Esophagus muscularis mucosa (tissue), 4 donors: ENCODE measurements at places on chromosomes 4 and X.
A peak's percentile ranks its signal among the peaks of the same experiment; 100 is the strongest.

DNA sequence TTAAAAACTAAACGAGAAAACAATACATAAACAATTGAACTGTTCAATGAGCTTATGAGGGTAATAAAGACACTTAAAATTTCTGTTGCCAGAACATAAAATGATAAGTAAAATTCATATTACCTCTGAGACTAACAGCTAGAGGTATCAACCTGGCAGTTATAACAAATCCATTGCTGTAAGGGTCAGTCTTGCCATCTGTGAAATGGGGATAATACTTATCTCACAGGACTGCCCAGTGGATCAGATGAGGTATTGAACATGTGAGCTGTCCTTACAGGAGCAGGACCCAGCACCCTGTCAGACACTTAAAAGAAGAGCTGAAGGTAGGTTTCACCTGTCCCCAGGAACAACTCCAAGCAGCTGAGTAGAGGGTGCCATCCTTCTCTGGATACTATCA lies 2.5 kb downstream of the TCEAL3 start:
- no peaks in the 10 kb centered on the region for H3K4me1 ChIP-seq
- no peak for DNase-seq
- H3K27me3 ChIP-seq: no peaks in the 10 kb centered on the region
- no peaks in the 10 kb centered on the region for H3K36me3 ChIP-seq

DNA sequence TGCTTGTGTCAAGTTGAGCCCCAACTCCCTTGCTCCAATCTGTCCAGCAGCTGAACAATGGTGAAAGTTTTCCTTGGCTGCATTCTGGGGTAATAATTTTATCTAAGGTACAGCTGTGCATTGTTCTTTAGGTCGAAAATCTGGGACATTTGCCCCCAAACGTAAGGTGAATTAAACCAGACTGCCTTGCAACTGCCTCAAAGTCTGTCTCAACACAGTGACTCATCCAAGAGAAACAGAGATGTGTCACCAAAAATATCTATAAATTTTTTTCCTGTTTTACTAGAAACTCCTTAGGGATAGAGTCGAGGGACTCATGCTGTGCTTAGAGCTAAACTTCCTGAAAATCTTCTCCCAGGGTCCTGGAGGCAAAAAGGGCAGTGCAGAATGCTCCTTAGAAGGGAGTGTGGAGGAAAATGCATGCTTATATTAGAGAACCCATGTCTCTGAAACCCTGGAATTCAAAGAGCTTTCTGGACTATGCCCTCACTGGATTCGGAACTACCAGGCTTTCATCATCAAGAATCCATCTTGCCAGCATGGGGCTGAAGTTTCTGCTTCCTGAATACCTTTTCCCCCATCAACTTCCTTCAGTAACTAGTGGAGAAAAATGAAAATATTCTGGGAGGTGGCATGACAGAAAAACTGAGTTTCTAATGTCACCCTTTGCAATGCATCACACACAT lies 115.7 kb downstream of the PALLD start:
- no peak for DNase-seq
- H3K4me3 ChIP-seq: no peak overlapping the region
- H3K36me3 ChIP-seq: no peaks in the 10 kb centered on the region
- H3K27me3 ChIP-seq: no peaks in the 10 kb centered on the region

DNA sequence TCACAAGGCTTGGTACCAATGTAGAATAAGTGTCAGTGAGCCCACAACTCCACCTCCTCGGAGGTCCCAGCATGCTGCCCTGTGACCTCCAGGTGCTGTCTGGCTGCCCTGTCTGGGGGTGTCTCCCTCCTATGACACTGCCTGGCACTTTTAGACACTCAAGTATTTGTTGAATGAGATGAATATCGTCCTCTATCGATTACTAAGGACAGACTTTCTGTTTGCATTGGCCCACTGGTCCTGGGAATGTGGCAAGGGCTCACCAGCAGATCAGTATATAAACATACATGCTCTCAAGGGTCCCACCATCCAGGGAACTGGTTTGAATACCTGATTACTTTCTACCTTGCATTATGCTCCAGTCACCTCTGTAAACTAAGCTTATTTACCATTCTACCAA lies 333.0 kb downstream of the NR3C2 start:
- DNase-seq: no peak
- H3K27ac ChIP-seq: no peak overlapping the region
- no peaks in the 10 kb centered on the region for H3K4me1 ChIP-seq
- no peaks in the 10 kb centered on the region for H3K27me3 ChIP-seq
- H3K4me3 ChIP-seq: no peak overlapping the region
- H3K36me3 ChIP-seq: peaks cover 57% of the 10 kb centered on the region

DNA sequence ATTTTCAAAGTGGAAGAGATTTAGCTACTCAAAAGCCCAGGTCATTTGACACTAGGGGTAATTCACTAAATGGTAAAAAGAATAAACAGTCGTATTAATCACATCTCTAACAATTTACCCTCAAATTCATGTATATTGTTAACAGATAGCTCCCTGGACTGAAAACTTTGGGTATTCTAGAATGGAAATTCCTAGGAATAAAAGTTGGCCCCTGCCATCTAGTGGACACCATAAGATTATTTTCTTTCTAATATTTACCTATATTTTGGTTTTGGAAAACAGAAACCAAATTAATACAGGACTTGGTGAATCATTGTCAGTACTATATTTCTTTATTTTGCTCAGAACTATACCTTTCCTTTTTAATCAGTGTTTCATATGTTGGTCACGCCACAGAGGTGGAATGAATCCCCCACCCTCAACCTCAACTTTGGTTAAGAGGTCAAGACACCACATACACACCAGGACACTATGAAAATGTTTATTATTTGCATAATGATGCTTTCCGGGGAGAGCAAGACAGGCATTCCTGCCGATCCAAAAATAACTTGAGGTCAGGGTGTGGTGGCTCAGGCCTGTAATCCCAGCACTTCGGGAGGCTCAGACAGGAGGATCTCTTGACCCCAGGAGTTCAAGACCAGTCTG lies 96.2 kb upstream of the APOOL start:
- no peak overlapping the region for H3K4me3 ChIP-seq
- H3K4me1 ChIP-seq: no peaks in the 10 kb centered on the region

DNA sequence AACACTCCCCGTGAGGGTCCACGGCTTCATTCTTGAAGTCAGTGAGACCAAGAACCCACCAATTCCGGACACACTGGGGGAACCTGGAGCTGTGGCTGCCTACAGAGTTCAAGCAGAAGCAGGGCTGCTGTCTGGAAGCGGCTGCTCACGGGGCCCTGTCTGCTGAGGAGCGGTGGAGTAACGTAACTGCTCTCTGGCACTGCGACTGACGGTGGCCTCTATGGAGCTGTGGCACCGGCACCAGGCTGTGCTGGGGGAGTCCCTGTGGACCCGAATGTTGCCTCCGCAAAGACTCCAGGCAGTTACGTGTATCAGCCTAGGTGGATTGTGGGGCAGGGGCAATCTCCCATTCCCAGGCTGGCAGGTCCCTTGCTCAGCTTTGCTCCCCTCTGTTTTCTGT lies 703.3 kb upstream of the FRG1 start:
- no peak overlapping the region for H3K27ac ChIP-seq
- H3K36me3 ChIP-seq: no peaks in the 10 kb centered on the region
- H3K27me3 ChIP-seq: no peaks in the 10 kb centered on the region
- peaks cover 1% of the 10 kb centered on the region for H3K4me1 ChIP-seq

GRCh38 chrX:11952176-11952720 lies 186.0 kb upstream of the FRMPD4 start:
- H3K27me3 ChIP-seq: no peaks in the 10 kb centered on the region
- H3K4me3 ChIP-seq: no peak overlapping the region
- DNase-seq: no peak
- H3K27ac ChIP-seq: no peak overlapping the region
- no peaks in the 10 kb centered on the region for H3K36me3 ChIP-seq

GRCh38 chr4:55359397-55359916 lies 13.4 kb downstream of the SRD5A3 start:
- H3K27me3 ChIP-seq: no peaks in the 10 kb centered on the region
- peak overlapping the region; percentile 10 for H3K4me3 ChIP-seq
- peaks cover 6% of the 10 kb centered on the region for H3K36me3 ChIP-seq
- no peak for DNase-seq
- H3K4me1 ChIP-seq: peaks cover 37% of the 10 kb centered on the region

- H3K36me3 ChIP-seq: no peaks in the 10 kb centered on the region
- H3K27me3 ChIP-seq: no peaks in the 10 kb centered on the region
- no peak for DNase-seq
- no peak overlapping the region for H3K27ac ChIP-seq
- no peak overlapping the region for H3K4me3 ChIP-seq
These were observed 218.4 kb upstream of the HCCS start for GRCh38 chrX:10892621-10893225.

DNA sequence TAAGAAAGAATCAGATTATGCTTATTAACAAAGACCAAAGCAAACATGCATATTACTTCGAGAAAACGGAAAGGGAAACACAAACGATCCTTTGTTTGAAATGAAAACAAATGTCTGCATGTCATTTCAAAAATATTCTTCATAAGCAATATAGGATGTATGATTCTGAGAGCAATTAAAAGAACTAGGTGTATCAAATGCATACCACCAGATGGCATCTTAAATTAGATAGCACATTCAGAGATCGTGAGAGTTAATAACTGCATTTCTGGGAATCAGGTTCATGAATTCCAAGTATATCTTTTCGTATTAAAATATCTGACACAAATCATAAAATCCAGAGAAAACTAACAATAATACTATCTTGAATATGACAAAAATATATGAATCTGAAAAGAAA lies 159.5 kb downstream of the PPP3CA start:
- H3K4me1 ChIP-seq: peaks cover 39% of the 10 kb centered on the region
- H3K27ac ChIP-seq: no peak overlapping the region
- DNase-seq: no peak
- H3K4me3 ChIP-seq: no peak overlapping the region
- no peaks in the 10 kb centered on the region for H3K27me3 ChIP-seq
